ENCODE measurements at places on chromosomes 2 and 18. TPM values are rescaled to one million over a fixed set of nuclear protein-coding genes. Genes with fewer than 3 reads are reported as not detected.

- H3K36me3 ChIP-seq, result no peaks in the 10 kb centered on the region
- no peak for DNase-seq
- no peaks in the 10 kb centered on the region for H3K4me1 ChIP-seq
Measured at GRCh38 chr2:156675896-156676295, 239.7 kb downstream of the GPD2 start.

GRCh38 chr2:235032466-235032865, 80.6 kb downstream of the SH3BP4 start:
- H3K4me1 ChIP-seq, result peaks cover 12% of the 10 kb centered on the region
- H3K27me3 ChIP-seq, result no peaks in the 10 kb centered on the region
- H3K36me3 ChIP-seq, result peaks cover 20% of the 10 kb centered on the region
- no peak overlapping the region for H3K27ac ChIP-seq
- DNase-seq, result no peak
- no peak overlapping the region for H3K4me3 ChIP-seq

- no peak for DNase-seq
- peaks cover 8% of the 10 kb centered on the region for H3K4me1 ChIP-seq
- no peak overlapping the region for H3K4me3 ChIP-seq
- H3K27me3 ChIP-seq, result no peaks in the 10 kb centered on the region
- no peaks in the 10 kb centered on the region for H3K36me3 ChIP-seq
Measured at GRCh38 chr18:22423878-22424564, 6.3 kb upstream of the CTAGE1 start.

DNA sequence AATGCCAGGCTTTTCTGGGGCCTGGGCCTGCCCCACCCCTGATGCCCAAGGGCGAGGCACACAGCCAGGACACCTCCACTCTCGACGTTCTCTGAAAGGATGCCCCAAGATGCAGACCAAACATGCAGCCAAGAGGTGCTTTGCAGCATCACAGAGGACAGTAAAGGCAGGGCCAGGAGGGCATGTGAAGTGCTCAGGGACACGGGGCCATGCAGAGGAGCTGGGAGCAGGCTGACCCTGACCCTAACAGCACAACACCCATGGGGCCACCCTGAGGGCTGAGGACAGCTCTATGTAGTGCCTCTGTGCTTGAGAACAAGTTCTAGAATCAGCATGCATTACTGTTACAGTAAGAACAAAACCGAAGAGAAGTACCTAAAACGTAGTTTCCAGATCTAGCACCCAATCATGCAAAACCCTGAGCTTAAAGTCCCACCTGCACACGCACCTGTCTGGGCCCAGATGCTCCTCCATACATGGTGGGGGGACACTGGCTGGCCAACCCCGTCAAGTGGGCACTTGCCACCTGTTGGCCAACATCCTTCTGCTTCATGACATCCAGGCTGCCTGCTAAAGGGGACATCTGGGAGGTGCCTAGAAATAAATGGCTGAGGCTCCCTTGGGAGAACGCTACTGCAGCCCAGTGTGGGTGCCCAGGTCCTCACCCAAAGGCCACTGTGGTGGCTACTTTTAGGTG, 15.4 kb downstream of the HS6ST1 start:
- no peaks in the 10 kb centered on the region for H3K36me3 ChIP-seq
- peaks cover 4% of the 10 kb centered on the region for H3K4me1 ChIP-seq
- H3K27ac ChIP-seq, result no peak overlapping the region
- no peak overlapping the region for H3K4me3 ChIP-seq
- H3K27me3 ChIP-seq, result no peaks in the 10 kb centered on the region
- no peak for DNase-seq

The FAM237A gene
- polyA plus RNA-seq, result not detected

DNA sequence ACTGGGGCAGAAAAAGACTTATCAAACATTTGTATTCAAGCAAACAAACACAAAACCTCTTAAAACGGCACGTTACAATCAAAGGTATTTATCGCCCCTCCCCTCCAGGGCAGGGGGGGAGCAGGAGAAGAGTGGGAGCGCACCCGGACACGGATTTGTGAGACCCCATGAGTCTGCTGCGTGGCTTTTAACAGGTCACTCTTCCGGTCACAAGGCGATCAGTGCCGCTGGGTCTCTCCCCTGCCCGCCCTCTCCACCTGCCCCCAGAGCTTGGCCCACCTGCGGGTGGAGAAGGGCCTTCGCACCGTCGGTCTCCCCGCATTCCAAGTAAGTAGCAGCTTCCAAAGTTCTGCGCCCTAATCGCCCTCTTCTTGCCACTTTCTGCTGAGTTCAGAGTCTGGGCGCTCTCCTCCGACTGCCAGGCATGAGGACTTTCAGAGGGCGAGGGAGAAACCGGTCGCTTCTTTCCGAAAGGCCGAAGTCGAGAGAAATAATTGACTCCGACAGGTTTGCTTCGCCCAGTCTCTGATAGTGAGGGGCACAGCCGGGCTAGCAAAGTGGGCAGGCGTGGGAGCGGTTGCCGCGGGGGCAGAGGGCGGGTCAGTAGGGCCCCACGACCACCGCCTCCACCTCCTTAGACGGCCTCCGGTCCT, 800 bp downstream of the RPRM start:
- DNase-seq, result no peak
- peaks cover 23% of the 10 kb centered on the region for H3K27me3 ChIP-seq
- no peaks in the 10 kb centered on the region for H3K36me3 ChIP-seq
- no peak overlapping the region for H3K27ac ChIP-seq
- H3K4me1 ChIP-seq, result no peaks in the 10 kb centered on the region

The LYPD6 gene
- 3.0 TPM for polyA plus RNA-seq

DNA sequence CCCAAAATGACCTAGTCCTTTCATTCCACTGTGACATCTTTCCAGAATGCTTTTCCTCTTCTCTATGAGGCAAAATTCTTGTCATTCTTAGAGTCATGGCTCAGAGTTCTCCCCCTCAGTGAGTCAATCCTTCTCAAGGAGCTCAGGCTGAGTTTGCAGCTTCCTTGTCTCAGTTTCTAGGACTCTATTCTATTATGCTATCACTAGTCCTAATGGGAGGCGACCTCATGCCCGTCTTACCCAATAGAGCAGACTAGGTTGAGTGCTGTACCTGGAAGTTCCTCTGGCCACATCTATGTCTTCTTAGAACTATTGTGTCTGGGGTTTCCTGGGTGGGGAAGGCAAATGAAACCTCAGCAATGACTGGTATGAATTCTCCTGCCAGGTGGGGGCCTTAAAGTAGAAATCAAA, 51.5 kb downstream of the HAUS1 start:
- no peaks in the 10 kb centered on the region for H3K27me3 ChIP-seq
- no peaks in the 10 kb centered on the region for H3K36me3 ChIP-seq
- no peak overlapping the region for H3K27ac ChIP-seq
- no peak for DNase-seq

The CDH7 gene
- polyA plus RNA-seq, result not detected

GRCh38 chr18:38966841-38967240, 1401.2 kb upstream of the CELF4 start:
- H3K4me1 ChIP-seq, result no peaks in the 10 kb centered on the region
- no peak for DNase-seq
- H3K36me3 ChIP-seq, result no peaks in the 10 kb centered on the region
- no peak overlapping the region for H3K4me3 ChIP-seq
- no peak overlapping the region for H3K27ac ChIP-seq

DNA sequence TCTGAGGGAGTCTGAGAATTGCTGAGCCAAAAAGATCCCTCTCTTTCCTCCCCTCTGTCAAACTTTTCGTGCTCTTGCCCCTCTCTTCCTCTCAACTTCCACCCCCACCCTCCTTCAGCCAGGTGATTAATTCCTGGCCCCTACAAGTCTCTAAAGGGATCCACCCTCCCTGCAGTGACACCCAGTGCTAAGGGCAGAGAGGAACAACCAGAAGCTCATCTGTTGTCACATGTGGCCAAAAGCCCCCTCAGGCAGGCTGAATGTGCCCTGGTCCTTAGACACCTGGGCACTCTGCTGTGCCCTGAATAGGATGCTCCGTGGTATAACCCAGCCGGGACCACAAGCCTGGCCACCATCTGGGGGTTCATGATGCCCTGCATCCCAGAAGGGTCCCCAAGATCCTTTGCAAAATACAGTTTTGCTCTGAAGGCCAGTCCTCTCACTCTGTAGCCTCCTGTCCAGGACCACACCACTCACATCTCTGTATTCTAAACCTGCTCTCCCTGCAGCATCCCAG, 234.4 kb downstream of the BCL11A start:
- DNase-seq, result no peak
- no peaks in the 10 kb centered on the region for H3K4me1 ChIP-seq
- no peak overlapping the region for H3K4me3 ChIP-seq
- H3K36me3 ChIP-seq, result no peaks in the 10 kb centered on the region
- H3K27ac ChIP-seq, result no peak overlapping the region

DNA sequence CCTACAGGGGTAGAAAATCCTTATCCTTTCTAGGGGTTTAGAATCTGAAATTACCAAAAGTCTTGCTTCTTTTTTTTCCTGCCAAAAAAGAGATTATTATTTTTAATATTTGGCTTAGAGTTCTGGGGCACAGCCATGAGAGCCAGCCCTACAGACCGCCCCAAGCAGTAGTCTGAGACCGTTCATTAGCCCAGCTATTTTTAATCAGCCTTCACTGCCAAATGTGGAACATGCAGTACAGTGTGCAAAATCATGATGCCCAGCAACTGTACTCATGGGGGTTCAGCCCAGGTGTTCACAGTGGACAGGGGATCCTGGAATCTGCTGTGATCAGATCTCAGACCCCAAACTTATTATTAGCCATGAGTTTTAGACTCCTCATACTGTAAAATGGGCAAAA, 60.4 kb downstream of the GRB14 start:
- H3K27ac ChIP-seq, result no peak overlapping the region
- H3K36me3 ChIP-seq, result no peaks in the 10 kb centered on the region
- H3K4me1 ChIP-seq, result peaks cover 22% of the 10 kb centered on the region
- no peaks in the 10 kb centered on the region for H3K27me3 ChIP-seq
